Right renal cortex interstitium (tissue), 3 donors: ENCODE measurements at places on chromosomes 2 and 18. TPM values are rescaled to one million over a fixed set of nuclear protein-coding genes. Genes with fewer than 3 reads are reported as not detected.
A peak's percentile ranks its signal among the peaks of the same experiment; 100 is the strongest.

Gene MZT2B
- polyA plus RNA-seq: 81.4 TPM

DNA sequence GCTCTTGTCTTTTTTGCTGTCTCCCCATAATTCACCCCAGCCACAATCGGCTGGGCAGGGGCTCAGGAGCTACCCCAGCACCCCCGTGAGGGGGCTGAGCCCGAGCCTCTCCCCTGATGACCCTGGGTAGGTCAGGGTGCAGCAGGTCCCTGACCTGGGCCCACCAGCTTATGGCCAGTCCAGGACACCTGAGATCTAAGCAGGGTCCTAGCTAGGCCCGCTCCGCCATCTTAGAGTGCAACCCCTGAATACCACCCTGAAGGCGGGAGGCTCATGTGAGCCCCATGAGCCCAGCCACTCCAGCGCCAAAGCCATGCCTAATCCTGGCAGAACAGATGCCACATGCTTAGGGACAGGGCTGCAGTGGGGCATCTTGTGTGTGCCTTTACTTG lies 16.2 kb downstream of the STK25 start:
- DNase-seq: no peak

Gene GAL3ST2
- polyA plus RNA-seq: 0.37 TPM

Gene IWS1
- 72.3 TPM for polyA plus RNA-seq

Gene MEP1B
- not detected for polyA plus RNA-seq

GRCh38 chr2:239912938-239913635 lies 112.1 kb downstream of the NDUFA10 start:
- no peak for DNase-seq

Gene TEX44
- polyA plus RNA-seq: not detected

Gene TRIP12
- 207 TPM for polyA plus RNA-seq

DNA sequence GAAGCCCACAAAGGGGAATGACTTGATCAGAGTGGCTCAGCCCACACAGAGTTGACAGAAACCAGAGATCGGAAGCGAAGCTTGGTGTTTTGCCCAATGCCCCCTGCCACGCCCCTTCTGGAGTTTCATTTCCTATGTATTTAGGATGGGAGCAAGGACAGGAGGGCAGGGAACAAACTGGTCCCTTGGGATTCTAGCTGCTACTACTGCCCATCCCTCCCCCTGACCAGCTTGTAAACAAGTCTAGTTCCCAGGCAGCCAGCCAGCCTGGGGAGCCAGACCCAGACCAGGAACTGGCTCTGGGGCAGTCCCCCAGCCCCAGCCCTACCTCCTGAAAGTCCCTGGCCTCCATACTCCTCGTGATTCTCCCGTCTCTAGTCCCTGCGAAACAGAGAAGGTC lies 8.3 kb downstream of the WNT6 start:
- no peak for DNase-seq

GRCh38 chr2:173929441-173929840 lies 35.7 kb downstream of the SP3 start:
- no peak for DNase-seq

- no peak for DNase-seq
Observed at GRCh38 chr2:150669492-150669891, 182.0 kb upstream of the RND3 start.

Gene TXNL4A
- 80.6 TPM for polyA plus RNA-seq

Gene MBD5
- 57.0 TPM for polyA plus RNA-seq

GRCh38 chr2:37283207-37283606 lies 41.4 kb downstream of the PRKD3 start:
- no peak for DNase-seq

DNA sequence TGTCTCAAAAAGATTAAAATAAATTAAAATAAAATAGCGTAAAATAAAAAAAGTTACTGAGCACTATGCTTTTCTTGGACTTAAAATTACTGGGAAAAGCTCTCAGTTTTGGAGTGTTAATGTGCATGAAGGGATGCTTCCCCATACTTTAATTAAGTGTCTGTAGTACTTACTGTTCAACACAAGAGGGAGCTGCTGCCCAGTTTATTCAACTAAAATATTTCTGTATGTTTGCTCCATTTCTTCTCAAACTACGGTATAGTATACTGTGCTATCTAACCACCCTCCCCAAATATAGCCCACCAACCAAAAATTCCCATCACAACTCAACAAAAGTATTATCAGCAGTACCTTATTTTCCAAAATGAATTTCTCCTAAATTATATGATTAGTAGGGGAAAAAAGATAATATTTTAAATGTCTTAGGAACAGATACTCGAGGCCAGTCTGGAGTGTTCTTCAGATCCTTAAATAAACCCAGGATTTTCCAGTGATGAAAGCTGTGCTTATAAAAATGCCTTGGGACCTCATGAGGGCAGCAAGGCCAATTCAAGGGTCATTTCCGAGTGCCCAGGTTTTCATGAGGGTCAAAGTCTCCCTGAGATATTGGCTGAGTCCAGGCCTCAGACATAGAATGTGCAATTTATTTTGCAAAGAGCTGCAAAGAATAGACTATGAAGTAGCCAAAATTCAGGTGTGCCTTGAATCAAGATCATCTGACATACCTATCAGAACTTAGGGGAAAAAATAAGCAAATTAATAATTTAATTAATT lies 64.1 kb downstream of the CHRNA1 start:
- peak; percentile 40 for DNase-seq

DNA sequence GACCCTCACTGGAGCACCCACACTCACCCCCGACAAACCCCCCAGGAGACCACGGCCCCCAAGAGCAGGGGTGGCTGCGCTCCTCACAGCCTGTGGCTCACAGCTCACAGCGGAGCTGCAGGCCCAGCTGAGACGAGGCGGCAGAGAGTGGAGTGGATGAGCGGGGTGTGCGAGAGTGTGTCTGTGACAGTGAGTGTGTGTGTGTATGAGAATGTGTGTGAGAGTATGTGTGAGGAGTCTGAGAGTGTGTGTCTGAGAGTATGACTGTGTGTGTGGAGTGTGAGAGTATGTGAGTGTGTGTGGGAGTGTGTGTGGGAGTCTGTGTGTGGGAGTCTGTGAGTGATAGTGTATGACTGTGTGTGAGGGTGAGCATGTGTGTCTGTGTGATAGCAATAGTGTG lies 55.3 kb upstream of the ID2 start:
- no peak for DNase-seq

DNA sequence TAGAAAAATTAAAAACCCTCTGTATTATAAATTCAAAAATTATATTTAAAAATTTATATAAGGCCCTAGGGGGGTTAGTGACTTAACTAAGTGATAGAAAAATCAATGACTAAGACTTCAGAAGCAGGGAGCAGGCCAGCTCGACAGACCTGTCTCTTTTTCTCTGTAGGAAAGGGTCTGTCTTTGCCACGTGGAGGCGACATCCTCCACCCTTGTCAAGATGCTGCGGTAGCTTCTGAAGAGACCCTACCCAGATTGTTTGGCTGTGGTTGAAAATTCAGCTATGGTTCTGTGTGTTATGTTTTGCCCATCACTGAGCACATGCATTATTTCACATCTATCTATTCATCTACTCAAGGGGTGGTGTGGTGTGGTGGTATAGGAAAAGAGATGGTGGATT lies 8.2 kb upstream of the SLC4A3 start:
- DNase-seq: no peak

Gene SKOR2
- not detected for polyA plus RNA-seq

DNA sequence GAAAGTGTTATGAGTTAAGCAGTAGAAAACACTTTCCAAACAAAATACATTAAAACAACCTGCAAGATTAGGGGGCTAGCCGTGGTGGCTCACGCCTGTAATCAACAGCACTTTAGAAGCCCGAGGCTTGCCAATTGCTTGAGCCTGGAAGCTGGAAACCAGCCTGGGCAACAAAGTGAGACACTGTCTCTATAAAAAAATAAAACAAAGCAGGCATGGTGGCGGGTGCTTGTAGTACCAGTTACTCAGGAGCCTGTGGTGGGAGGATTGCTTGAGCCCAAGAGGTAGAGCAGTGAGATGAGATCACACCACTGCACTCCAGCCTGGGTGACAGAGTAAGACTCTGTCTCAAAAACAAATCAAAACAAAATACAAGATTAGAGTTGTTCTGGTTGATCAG lies 208.3 kb downstream of the ERBB4 start:
- no peak for DNase-seq

- DNase-seq: no peak
Observed at GRCh38 chr2:103138123-103138901, 376.5 kb downstream of the TMEM182 start.

Gene RANBP2
- 74.5 TPM for polyA plus RNA-seq

DNA sequence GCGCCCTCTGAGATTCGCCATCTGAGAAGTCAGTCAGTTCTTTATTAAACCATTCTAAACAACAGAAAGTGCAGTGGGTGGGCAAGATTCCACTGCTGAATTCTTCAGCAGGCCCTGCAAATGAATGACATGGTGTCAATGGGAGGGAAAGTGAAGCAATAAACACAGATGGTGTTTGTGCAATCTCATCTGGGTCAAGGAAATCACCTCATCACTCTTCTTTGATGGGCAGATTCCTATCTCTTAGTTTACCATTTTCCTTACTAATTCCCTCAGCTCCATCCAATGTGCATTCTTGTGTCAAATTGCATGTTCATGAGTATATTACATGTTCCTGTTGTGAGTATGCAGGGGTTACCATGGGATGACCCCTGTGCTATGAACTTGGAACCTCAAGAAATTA lies 100.7 kb upstream of the CYP1B1 start:
- DNase-seq: no peak

Gene LHCGR
- polyA plus RNA-seq: 0.25 TPM

DNA sequence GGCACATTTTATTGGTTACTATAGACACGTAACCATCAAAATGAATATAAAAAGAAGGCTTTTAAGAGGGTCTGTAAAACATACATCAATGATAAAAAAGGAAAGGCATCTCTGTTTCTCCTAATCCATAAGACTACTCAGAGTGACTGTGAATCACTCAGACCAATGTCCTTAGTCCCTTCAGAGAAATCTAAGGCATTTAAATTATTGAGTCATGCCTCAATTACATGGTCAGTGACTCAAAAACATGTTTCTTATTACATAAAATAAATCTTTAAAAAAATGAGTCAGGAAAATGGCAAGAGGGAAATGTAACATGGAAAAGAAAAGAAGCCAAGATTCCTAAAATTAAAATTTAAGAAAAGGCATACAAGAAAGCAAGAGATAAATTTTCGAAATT lies 146.6 kb downstream of the ERBB4 start:
- DNase-seq: no peak

GRCh38 chr2:3193443-3194330 lies 183.9 kb downstream of the EIPR1 start:
- DNase-seq: no peak

Gene SLC35F6
- polyA plus RNA-seq: 15.0 TPM

- DNase-seq: no peak
Observed at GRCh38 chr18:54100920-54101470, 123.5 kb downstream of the MBD2 start.

- no peak for DNase-seq
Observed at GRCh38 chr2:128511731-128512378, 193.2 kb upstream of the HS6ST1 start.

Gene C2orf78
- not detected for polyA plus RNA-seq

- no peak for DNase-seq
Observed at GRCh38 chr18:13536578-13536977, 189.8 kb downstream of the FAM210A start.

DNA sequence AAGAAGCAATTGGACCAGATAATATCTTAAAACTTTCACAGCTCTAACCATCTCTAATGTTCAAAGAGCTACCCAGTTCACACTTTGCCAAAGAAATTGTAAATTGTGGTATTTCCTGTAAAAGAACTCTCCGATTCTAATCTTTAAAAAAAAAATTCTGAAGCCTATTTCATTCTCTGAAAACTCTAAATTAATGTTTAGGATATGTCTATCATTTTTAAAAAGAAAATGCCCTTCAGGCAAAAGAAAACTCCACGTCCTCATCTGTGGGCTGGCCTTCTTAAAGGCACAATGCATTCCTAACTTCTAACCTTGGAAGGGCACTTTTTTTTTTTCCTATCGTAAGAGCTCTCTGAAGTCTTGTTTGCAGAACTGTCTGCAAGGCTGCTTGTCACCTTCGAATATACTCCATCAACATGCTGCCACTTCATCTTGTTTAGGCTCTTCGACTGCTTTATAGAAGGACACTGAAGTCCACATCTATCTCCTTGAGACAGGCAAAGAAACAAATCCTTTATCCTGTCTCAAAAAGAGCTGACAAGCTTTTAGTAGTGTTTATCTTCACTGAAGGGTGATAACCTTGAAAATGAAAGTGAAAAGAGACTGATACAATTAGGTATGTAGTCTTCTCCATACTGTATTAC lies 124.3 kb upstream of the SLC39A10 start:
- DNase-seq: no peak

Gene ACMSD
- 50.2 TPM for polyA plus RNA-seq

Gene LPIN2
- polyA plus RNA-seq: 37.4 TPM

GRCh38 chr2:69061525-69061924 lies 48.5 kb downstream of the ANTXR1 start:
- DNase-seq: no peak

Gene RAB6C
- 0.64 TPM for polyA plus RNA-seq

DNA sequence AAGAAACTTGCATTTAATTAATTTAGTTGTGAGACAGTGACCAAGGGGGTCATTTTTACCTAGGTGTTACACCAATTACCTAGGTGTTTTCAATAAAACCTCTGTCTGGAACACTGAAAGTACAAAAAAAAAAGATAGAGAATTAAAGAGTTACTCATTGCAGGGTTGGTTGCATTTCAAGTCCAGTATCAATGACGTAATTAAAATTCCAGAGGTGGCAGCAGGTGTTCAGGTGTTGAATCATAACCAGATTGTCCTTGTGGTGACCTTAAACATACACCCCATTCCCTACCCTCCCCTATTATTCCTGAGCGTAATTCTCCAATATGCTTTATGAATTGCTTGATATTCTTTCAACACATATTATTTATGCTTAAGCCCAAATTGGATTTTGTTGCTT lies 352.0 kb upstream of the SLC8A1 start:
- DNase-seq: no peak

- no peak for DNase-seq
Observed at GRCh38 chr18:3135536-3135935, 84.2 kb downstream of the MYOM1 start.

Gene IRS1
- polyA plus RNA-seq: 11.3 TPM

DNA sequence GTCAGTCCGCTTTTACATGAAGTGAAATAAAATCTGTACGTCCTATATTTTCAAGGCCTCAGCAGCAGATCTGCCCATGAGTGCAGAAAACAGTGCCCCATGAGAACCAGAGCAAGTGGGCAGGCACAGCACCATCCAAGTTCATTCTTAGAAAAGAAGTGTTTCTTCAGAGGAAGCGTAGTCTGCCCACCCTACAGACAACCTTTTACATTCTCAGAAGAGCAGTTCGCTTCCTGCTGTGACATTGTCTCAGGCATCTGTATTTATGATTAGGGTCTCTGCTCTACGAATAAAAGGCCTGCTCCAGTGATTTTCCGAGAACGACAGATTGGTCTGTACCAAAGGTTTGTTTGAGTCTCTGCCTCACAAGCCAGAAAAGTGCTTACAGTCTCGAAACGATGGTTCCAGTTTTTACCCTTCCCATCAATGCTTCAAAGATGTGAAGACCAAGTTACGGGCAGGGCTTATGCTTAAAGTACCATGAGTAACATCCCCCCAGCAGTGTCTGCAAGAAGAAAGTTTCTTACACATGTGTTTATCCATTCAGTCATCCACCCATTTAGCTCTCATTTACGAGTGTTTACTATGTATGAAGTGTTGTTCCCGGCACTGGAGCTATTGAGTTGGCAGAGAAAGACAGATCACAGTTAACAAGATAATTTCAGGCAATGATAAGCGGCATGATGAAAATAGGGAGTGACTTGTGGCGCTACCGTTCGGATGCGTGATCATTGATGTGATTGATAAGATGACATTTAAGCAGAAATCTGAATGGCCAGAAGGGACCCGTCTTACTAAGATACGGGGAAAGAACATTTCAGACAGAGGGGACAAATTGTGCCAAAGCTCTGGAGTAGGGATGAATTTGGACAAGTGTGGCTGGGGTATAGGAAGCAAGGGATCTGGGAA lies 31.4 kb upstream of the CTLA4 start:
- no peak for DNase-seq

Gene LINC00305
- polyA plus RNA-seq: 4.1 TPM

GRCh38 chr2:212107989-212108388 lies 430.6 kb downstream of the ERBB4 start:
- no peak for DNase-seq
